ENCODE measurements at places on chromosomes 2 and 18.

DNA sequence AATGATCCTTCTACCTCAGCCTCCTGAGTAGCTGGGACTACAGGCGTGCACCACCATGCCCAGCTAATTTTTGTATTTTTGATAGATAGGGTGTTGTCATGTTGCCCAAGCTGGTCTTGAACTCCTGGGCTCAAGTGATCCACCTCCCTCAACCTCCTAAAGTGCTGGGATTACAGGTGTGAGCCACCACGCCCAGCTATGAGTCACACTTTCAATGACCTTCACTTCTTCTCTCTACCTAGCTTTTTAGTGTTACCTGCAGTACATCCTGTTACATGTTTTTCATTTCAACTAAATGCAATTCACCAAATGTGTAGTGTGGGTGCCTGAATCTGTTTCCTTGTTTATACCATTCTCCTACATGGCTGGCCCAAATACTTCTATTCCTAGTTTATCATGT lies 64.0 kb downstream of the SLC39A10 start:
- DNase-seq = no peak

- no peak for DNase-seq
Measured at GRCh38 chr18:36516726-36517125, 219.2 kb downstream of the FHOD3 start.

GRCh38 chr2:218895326-218895725 lies 14.7 kb downstream of the WNT10A start:
- no peak for DNase-seq

GRCh38 chr2:38174646-38175423 lies 98.9 kb upstream of the CYP1B1 start:
- DNase-seq = no peak

- DNase-seq = no peak
Measured at GRCh38 chr18:73670524-73670923, 477.1 kb downstream of the FBXO15 start.

- DNase-seq = no peak
Measured at GRCh38 chr2:219059725-219060682, 717 bp downstream of the IHH start.

DNA sequence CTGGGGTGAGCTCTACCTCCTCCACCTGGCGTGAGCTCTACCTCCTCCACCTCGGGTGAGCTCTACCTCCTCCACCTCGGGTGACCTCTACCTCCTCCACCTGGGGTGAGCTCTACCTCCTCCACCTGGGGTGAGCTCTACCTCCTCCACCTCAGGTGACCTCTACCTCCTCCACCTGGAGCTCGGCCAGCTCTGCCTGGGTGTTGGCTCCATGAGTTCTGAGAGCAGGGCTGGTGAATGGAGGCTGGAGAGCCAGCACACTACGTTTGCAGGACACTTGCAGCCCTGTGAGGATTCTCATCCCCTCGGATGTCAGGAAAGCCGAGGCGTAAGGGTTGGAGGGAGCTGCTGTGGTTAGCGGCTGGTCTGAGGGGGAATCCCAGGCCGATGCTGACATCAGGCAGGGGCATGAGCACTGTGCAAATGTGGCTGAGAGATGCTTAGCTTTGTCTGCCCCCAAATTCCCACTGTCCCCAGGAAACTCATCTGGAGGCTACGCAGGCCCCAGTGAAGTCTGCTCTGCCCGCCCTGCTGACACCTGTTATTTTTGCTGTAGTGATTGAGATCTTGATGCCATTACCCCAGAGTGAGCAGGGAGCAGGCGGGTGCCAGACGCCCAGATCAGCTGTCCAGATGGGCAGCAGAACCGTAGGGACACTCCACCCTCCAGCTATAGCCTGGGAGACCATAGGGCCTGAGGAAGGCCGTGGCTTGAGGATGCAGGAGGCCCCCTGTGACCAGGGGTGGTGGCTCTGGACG lies 3.3 kb downstream of the CROCC2 start:
- DNase-seq = no peak

GRCh38 chr2:236714080-236714479 lies 144.5 kb downstream of the ACKR3 start:
- DNase-seq = no peak

- no peak for DNase-seq
Measured at GRCh38 chr2:194867328-194867727, 789.7 kb upstream of the SLC39A10 start.

GRCh38 chr2:220458051-220458450 lies 830.6 kb downstream of the SLC4A3 start:
- no peak for DNase-seq

DNA sequence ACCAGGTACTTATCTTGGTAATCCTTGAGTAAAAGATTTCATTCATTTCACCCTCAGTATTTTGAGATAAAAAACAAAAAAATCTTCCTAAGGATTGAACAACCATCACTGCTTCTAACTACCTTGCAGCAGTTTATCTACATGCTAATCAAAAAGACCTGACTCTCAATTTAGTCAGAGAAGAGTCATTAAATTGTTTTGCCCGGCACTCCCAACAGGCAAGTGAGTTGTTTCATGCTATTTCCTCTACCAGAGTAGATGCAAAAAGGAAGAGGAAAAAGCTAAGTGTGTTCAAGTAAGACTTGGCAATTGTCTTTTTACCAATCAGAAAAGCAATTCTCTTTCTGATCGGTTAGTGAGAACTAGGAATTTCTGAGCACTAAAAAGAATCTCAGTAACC lies 39.5 kb downstream of the MYO5B start:
- DNase-seq = no peak

GRCh38 chr2:137991078-137991477 lies 26.8 kb downstream of the HNMT start:
- no peak for DNase-seq

Data from CD4-positive, alpha-beta T cell treated with Interleukin-15 for 1 hour (primary cell).